ENCODE measurements at places on chromosomes 4 and X.

- DNase-seq = no peak
These were observed 88.9 kb downstream of the RS1 start for GRCh38 chrX:18582910-18583493.

- peak; percentile 59 for DNase-seq
These were observed at the start of gene COL4A5 for GRCh38 chrX:108439426-108439942. COL4A5 (plus strand) TSS chrX:108439838; CDS start chrX:108440126, 288 bp downstream.

DNA sequence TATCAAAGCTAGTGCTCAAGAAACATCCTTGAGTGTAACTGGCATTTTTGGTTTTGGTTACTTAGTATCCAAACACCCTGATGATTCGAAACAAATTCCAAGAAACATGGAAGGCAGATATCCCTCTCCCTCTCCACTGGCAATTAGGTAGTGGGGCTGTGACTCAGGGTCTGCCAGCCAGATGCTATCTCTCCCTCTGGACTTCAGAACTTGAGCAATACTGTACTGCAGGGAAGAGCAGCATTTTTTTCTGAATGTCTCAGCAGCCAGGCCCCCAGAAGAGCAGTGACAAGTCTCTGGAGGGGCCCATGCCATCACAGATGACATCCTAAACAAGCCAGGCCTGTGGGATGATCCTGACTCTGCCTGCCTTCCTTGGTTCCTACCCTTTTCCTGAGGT is 37.3 kb upstream of the BCORL1 start:
- no peak for DNase-seq

GRCh38 chrX:13248867-13249486 is 70.9 kb downstream of the ATXN3L start:
- no peak for DNase-seq

- no peak for DNase-seq
These were observed 240.3 kb downstream of the LDB2 start for GRCh38 chr4:16658183-16658582.
